ENCODE measurements at places on chromosomes 4 and X.

- DNase-seq = no peak
Measured at GRCh38 chr4:172073590-172073989, 260.4 kb downstream of the GALNTL6 start.

GRCh38 chr4:152115118-152115517, 354.3 kb upstream of the GATB start:
- no peak for DNase-seq

DNA sequence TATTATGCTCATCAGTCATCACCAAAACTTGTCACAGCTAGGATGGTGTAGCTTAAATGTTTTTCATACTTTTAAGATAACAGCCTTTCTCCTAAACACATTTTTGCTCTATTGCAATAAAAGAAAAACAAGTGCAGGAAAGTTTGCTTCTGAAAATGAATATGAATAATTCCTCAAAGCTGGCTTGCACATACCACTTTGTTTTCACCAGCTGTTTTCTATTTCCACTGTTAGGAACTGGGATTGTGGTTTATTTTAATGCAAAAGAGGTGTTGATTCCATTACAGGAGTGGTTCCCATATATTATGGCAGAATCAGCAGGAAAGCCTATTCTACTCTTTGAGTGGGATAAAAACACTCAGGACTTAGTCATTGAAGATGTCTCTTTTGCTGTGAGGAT, 145.9 kb downstream of the PPA2 start:
- DNase-seq = no peak

GRCh38 chr4:18695733-18696527, 674.4 kb upstream of the LCORL start:
- DNase-seq = no peak

DNA sequence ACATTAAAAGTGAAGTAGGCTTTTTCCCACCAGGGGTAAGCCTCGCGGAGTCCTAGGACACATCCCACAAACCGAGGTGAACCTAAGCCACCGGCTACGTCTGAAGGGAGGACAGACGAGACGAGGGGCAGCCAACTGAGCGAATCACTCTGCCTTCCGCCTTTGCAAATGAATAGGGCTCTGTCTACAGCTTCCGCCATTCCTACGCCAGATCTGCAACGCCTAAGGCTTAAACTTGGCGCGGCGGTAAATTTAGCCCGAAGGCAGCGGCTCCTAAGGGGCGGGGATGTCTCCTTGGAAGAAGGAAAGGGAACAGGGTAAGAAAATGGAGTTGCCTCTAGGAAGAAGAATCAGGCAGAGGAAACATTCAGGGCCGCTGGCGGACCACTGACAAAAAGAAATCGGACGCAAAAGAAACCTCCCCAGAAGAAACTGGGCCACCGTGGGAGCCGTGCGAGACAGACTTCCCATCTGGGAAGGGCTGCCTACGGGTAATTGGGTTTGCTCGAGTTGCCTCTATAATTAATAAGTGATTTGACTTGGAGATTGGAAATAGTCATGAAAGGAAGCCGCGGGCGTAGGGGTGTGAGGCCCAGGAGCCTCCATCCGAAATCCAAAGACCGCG, 90.5 kb downstream of the BCOR start:
- DNase-seq = no peak

- no peak for DNase-seq
Measured at GRCh38 chrX:153387987-153388721, 13.0 kb downstream of the PNMA6E start.

GRCh38 chr4:37687681-37688080, 1.5 kb upstream of the RELL1 start:
- no peak for DNase-seq

GRCh38 chrX:153669174-153669890, 4.3 kb downstream of the PNCK start:
- DNase-seq = peak; percentile 17

DNA sequence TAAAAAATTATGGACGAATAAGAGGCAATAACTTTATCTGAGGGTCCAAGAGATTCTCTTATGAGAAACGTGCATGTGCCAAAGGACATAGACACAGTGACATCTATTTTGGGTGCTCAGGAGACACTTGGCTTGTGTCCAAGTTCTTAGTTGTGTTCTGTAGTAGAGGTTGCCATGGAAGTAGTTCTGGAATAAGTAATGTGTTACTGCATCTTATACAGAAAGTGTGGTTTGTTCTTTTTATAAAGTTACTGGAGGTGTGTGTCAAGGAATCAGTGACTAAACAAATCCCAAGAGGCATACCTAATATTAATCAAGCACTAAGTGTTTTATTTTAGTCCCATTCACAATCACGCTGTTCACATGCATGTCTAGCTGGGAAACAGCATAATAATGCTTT, 305.7 kb downstream of the ARHGAP24 start:
- DNase-seq = no peak

GRCh38 chrX:103376118-103376978, at the start of gene BEX3:
Gene BEX3, plus strand, starts transcription at chrX:103376538. Its CDS starts 984 bp downstream, at chrX:103377522.
- DNase-seq = peak; percentile 9

GRCh38 chr4:2261853-2262144, at the start of gene MXD4:
Gene MXD4, minus strand, starts transcription at chr4:2262109. Its CDS starts 129 bp downstream, at chr4:2261980.
- DNase-seq = no peak

DNA sequence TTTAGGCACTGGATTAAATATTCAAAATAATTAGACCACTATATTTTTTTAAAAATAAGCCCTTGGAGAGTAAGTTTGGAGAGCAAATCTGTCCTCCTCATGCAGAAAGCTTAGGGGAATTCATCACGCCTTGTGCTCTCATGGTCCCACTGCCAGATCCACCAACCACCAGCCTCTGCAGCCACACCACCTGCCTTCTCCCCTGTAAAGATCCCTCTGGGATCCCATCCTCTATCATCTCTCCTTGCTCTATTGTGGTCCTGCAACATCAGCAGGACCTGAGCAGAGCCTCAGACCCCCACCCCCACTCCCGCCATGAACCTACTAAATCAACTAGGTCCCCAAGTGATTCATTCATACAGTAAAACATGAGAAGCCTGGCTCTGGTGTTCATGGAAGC, 482.6 kb upstream of the GALNT7 start:
- DNase-seq = no peak

DNA sequence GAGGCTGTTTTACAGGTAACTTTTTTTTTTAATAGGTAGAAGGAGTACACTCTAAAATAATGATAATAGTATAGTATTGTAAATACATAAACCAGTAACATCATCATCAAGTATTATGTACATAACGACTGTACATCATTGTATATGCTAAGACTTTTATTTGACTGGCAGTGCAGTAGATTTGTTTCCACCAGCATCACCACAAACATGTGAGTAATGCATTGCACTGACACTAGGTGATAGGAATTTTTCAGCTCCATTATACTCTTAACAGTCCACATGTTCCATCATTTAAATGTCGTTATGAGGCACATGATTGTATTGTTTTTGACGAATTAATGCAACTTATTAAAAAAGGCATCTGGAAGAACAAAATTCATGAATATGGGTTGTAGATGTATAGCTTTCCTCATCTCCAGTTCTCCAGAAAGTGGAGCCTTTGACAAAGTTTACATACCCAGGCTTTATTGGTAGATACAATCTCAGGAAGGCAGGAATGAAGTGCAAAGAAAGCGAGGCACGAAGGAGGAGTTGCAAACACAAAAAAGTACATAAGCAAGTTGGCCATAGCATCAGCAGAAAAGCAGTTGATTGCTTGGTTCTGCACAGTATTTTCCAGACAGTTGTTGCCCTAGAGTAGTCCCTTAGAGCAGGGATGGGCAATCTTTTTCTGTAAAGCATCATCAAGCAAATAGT, 336.9 kb upstream of the NR3C2 start:
- DNase-seq = no peak

GRCh38 chrX:97494756-97495372, 611.2 kb downstream of the RPA4 start:
- no peak for DNase-seq

DNA sequence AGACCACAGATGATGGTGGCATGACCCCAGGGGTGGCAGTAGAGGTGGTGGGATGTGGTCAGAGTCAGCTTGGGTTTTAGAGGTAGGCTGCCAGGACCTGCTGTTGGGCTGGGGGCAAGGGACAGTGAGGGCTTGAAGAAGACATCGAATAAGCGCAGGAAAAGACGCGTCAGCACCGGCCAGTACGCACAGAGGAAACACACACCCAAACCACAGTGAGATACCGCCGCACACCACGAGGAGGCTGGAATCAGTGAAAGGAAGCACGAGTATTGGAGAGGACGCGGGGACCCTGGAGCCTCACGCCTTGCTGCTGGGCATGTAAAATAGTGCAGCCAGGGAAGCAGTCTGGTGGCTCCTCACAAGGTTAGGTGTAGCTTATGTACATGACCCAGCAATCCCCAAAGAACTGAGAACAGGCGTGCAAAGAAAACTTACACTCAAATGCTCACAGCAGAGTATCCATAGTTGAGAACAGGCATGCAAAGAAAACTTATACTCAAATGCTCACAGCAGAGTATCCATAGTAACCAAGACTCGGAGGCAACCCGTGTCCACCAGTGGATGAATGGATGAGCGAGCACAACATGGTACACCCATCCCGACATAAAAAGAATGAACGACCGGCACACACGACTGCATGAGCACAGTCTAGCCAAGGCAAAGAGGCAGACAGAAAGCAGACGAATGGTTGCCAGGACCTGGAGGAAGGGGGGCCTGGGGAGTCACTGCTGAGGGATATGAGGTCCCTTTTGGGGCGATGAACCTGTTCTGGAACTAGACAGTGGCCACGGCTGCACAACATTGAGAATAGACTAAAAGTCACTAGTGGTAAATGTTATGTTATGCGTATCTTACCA, 13.3 kb downstream of the PDZD4 start:
- DNase-seq = peak; percentile 20

DNA sequence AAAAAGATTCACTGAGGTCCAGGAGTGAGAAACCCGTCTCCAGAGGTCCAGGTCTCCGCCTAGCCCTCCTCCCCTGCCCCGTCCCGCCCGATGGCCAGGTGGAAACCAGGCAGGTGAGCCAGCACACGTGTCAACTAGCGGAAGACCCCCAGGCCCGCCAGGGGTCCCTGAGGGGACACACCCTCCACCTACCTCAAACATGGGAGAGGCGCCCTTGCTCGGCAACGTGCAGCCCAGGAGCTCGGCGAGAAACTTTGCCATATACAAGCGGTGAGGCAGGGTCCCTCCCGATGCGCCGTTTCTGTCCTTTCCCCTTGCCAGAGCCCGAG, 330.0 kb downstream of the HNRNPD start:
- DNase-seq = no peak

DNA sequence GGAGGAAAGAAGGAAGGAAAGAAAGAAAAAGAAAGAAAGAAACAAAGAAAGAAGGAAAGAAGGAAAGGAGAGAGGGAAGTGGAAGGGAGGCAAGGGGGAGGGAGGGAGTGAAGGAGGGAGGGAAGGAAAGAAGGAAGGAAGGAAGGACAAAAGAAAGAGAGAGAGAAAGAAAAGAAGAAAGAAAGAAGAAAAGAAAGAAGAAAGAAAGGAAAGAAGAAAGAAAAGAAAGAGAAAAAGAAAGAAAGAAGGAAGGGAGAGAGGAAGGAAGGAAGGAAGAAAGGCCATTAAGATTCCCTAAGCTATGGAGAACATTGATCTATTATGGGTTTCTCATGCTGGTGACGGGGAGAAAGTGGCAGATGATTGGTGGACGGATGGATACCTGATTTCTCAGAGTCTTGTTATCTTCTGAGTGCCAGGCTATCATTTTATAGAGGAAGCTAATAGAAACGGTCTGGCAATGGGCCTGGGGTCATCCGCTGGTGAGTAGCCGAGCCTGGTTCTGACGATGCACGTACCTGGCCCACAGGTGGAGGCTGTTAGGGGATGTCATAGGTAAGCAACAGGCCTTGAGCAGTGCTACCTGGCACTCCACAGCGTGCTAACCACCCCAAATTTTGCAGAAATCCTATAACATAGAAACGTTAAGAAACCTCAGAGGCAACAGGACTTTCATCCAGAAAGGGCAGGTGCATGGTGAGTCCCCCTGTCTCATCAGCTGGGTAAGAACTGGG, 142.9 kb downstream of the SHOX start:
- DNase-seq = no peak

DNA sequence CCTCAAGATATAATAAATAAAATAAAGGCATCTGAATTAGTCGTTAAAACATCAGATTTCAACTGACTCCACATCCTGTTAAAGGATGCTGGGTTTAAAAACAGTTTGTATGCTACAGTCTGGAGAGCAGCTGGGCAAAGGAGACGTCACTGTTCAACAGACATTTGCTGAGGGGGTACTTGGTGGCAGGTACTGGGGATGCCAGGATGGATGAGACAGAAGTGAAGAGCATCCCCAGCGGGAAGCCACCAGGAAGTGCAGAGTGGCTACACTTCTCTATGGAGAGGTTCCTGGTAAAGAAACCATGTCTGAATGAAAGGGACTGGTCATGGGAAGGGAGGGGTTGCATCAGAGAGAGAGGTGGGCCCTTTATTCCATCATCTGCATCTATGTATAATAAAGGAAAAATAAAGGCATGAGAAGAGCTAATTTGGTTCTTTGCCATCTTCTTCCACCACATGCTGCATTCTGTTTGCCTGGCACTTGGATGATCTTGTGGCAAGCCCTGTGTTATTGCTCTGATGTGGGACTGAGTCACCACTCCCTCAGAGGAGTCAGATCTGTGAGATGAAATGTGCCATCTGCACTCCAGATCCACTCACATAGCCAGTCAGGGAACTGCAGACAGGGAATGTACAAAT, 145.0 kb downstream of the SOWAHB start:
- DNase-seq = no peak

- no peak for DNase-seq
Measured at GRCh38 chr4:146211440-146211839, 2.9 kb upstream of the REELD1 start.

GRCh38 chrX:154797006-154797405, 8.3 kb downstream of the MPP1 start:
- no peak for DNase-seq

GRCh38 chr4:121129606-121130325, 34.4 kb downstream of the TNIP3 start:
- DNase-seq = no peak

DNA sequence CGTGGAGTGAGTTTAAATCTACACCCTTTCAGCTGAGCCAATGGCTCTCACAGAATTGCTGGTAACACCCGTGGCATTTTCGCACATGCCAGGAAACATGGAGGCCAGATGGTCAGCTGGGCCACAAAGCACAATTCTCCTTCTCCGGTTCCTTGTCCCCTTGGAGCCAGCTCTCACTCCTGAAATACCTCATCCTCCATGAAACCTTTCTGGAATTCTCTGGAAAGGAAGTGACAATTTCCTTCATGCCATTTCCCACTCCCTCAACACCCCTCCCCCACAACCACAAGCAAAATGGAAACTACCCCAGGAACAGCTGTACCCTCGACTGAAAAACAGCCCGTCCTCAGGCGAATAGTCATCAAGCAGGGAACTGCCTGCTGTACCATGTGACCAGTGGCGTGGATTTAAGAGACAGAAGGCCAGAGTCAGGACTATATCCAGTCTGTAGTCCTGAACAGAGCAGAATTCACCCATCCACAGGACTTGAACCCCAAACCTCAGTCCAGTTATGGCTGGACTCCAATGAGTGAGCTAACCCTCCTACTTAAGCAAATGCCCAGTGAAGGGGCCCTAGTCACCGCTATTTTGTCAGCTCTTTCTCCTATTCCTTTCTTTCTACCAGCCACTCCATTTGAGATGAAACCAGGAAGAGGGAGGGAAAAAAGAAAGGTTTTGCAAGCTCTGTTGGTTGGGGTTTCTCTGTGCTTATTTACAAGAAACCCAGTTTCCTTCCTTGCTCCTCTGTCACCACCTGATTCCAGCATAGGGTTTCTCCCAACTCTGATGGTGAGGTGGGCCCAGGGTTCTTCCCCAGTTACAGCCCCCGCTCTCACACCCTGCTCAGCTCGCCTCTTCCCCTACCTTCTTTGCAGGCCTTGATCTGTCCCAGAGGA, 24.5 kb downstream of the ELF4 start:
- no peak for DNase-seq

- DNase-seq = no peak
Measured at GRCh38 chrX:38891641-38892413, 90.6 kb downstream of the MID1IP1 start.

- DNase-seq = no peak
Measured at GRCh38 chr4:151979819-151980218, 219.0 kb upstream of the GATB start.
